CD4-positive, alpha-beta T cell treated with Interleukin-4 for 1 hour (primary cell): ENCODE measurements at places on chromosomes 2 and 18.

DNA sequence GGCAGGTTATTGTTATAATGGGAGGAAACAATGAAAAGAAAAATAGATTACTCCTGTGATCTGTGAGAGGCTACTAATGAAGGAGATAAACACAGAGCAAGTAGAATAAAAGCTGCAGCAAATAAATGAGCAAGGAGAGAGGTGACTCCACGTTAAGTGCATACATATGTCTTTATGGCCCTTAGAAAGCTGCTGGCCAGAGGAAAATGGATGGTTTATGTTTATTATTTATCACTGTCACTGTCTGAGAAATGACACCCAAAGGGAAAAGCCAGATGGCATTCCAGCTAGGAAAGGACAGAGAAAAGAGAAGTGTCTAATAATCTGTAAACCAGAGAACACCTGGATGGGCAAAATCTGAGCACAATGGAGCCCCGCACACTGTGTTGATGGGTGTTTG lies 122.9 kb upstream of the DDX18 start:
- DNase-seq = no peak

DNA sequence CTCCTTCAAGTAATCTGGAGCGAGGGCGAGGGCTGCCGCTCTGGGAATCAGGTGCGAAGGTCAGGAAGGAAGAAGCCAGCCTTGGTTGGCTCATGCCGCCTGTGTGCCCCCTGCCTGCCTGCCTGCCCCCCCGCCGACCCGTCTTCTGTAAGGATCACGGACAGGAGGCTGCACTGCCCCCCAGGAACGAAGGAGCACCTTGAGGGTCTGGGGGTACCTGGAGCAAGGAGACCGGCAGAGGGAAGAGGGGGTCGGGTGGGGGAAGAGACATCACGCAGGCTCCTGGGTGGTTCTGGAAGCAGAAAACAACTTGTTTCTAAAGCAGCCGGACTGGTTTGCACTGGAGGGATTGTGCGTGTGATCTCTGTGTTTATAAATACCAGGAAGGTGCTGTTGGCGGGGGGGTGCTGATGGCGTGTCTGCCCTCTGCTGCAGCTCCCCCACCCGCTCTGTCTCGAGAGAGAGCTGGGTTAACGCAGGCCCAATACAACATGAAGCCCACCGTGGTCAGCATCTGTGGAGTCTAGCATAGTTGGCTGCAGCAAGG lies 1.7 kb downstream of the FOSL2 start:
- peak; percentile 51 for DNase-seq

GRCh38 chr2:25977768-25978167 lies 4.5 kb downstream of the KIF3C start:
- no peak for DNase-seq

DNA sequence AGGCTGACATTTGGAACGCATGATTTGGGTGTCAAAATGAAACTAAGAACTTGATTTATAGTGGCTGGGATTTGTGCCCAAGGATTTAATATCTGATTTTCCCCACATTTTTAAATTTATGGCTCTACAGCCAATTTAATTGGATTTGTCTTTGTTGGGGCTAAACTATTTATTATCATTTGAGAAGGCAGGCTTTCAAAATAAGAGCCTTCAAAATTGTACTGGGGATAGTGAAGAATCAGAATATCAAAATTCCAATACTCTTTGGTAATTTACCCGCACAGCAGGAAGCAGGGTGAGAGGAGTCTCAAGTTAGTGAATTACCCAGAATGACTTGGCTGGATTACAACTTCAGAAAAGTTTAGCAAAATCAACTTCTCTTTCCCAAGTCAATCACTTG lies 278.1 kb downstream of the LRATD1 start:
- no peak for DNase-seq

- peak; percentile 1 for DNase-seq
Observed at GRCh38 chr2:28414583-28414982, 21.9 kb downstream of the FOSL2 start.

GRCh38 chr18:23189099-23189498 lies 53.8 kb downstream of the CABLES1 start:
- DNase-seq = no peak

GRCh38 chr2:110100480-110100879 lies 15.1 kb downstream of the MALL start:
- no peak for DNase-seq

- no peak for DNase-seq
Observed at GRCh38 chr2:120554625-120555032, 181.0 kb upstream of the GLI2 start.

DNA sequence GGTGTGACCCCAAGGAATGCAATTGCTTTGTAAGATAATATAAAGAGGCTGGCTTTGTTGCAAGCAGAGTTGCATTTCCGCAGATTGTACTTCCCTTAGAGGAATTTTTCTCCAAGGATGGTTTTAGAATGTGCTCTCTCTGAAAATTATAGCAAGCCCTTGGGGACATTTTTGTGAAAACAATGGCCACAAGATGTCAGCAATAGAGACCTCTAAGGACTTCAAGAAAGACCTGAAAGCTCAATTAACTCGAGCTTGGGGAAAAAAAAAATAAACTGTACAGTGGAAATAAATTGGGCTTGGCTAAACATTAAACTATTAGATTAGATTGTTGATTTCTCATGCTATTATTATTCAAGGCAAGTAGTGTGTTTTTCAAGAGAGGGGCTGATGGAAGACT lies 81.3 kb upstream of the KYNU start:
- DNase-seq = no peak

- no peak for DNase-seq
Observed at GRCh38 chr2:69729266-69729665, 12.7 kb upstream of the ANXA4 start.

GRCh38 chr2:5885451-5886173 lies 193.4 kb downstream of the SOX11 start:
- no peak for DNase-seq

DNA sequence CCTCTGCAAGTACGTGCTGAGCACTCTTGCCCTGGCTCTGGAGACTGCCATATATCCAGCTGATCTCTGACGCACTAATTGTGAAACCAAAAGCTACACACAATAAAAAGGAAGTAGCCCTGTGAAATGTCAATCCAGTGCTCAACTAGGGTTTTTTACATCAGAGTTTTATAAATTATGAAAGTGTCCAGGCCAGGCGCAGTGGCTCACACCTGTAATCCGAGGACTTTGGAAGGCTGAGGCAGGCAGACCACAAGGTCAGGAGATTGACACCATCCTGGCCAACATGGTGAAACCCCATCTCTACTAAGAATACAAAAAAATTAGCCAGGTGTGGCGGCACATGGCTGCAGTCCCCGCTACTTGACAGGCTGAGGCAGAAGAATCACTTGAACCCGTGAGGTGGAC lies 24.5 kb upstream of the PEX13 start:
- DNase-seq = peak; percentile 72

GRCh38 chr2:162887087-162887486 lies 48.5 kb upstream of the KCNH7 start:
- DNase-seq = no peak

DNA sequence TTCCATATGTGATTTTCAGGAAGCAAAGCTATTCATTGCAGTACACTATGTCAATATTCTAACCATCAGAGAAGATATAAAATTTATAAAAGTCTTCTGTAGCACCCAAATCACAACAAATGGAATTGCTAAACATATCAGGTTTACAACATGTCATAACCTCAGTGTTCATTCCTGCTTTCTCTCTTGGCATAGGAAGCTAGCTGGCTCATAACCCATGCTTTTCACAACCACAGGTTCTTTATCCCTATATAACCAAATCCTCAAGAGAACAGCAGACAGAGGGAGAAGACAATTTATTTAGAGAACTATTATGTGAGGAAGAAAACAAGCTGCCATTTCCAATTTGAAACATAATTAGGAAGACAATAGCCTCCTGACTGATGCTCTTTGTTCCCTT lies 997.0 kb upstream of the ACVR2A start:
- no peak for DNase-seq

DNA sequence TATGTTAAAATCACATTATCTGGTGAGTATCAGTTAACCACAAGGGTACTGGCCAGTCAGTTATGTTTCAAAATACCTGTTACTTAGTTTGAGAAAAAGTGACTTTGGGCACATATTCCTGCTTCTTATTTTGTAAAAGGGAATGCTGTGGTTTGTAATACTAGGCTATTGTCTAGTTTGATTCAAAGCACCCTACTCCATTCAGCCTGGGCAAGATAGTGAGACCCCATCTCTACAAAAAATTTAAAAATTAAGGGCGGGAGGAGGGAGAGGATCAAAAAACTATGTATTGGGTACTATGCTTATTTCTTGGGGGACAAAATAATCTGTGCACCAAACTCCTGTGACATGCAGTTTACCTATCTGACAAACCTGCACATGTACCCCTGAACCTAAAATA lies 18.9 kb downstream of the MBD5 start:
- DNase-seq = no peak

DNA sequence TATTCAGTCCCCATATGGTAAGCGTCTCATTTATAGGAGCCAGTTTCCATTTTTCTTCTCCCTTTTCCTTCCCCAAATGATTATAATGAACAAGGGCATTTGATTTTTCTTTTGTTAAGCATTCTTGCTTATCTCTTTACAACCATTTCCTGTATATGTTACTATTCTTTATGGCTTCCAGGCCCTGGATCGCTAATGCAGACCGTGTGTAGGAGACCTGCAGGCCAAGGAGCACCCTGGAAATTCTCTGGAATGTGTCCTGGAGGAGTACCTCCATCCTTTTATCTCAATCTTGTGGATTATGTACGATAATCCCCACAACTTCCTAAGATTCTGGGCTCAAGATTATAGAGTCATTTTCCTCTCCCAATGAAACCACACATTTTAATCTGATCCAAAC lies 439.6 kb upstream of the MMADHC start:
- DNase-seq = no peak

DNA sequence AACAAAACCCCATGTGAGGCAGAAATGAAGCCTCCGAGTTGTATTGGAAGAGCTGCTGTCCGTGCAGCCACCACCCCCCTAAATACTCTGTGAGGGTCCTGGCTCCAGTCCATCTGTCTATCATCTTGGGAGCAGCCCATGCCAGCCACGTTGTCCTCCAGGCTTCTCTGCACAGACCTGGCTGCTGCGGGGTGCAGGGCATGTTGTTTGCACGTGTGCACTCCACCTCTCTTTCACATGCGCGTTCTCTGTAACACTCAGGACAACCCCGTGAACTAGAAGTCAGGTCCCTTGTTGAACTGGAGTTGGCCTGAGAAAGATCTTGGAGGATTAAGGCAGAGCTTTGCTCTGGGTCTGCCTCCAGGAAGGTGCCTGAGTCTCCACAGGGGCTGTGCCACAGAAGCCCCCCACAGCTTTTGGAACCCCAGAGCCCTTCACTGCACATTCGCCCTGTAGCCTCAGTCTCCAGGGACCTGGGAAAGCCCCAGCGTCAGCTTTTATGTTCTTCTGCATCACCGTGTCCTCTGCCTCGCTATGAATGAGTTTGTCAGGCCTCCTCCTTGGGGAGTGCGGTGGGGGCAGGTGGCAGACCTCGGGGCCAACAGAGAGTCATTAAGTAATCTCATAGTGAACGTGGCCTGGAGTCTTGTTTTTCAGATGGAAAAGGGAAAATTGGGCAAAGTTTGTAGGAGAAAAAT lies 16.6 kb downstream of the RTP5 start:
- no peak for DNase-seq

DNA sequence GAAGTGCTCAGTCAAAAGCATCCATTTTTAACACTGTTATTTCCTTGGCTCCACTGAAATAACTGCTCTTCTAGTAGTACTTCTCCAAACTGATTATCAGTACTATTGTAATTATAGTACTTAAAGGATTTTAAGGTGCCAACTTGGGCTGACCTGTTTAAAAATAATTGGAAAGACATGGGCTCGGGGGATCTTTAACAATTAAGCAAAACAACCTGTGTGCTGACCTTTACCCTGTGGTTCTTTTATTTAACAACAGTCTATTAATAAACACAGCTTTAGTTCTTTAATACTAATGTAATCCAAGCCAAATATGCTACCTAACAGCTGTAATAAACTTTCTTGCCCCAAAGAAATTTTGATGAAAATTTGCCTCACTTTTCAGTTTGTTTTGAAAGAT lies 6.9 kb upstream of the ITPRID2 start:
- DNase-seq = no peak

- no peak for DNase-seq
Observed at GRCh38 chr2:234363647-234364294, 133.1 kb downstream of the ARL4C start.

- DNase-seq = no peak
Observed at GRCh38 chr18:34196256-34196655, 28.5 kb downstream of the NOL4 start.

GRCh38 chr2:236177604-236177966 lies 9.4 kb upstream of the GBX2 start:
- no peak for DNase-seq

GRCh38 chr2:23107327-23107941 lies 277.5 kb upstream of the KLHL29 start:
- no peak for DNase-seq

GRCh38 chr18:26617151-26617554 lies 68.8 kb upstream of the KCTD1 start:
- DNase-seq = no peak

- no peak for DNase-seq
Observed at GRCh38 chr2:233841183-233841582, 13.2 kb downstream of the HJURP start.

DNA sequence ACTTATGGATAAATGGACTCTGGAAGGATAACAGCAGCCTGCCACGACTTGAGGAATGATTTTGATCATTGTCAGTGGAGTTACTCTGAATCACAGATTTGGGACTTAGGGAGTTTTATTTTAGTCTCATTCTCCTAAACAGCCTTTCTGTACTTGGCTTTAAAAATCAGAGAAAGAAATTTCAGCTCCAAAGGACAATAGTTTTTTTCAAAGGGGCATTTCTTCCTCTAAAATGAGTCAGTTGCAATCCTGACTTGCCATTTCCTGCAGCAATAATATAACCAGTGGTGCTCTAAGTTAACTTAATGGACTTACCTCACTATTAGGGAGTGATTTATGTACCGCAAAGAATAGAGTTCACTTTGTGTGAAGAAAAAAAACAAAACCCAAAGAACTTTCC lies 35.1 kb upstream of the MTX2 start:
- DNase-seq = no peak

DNA sequence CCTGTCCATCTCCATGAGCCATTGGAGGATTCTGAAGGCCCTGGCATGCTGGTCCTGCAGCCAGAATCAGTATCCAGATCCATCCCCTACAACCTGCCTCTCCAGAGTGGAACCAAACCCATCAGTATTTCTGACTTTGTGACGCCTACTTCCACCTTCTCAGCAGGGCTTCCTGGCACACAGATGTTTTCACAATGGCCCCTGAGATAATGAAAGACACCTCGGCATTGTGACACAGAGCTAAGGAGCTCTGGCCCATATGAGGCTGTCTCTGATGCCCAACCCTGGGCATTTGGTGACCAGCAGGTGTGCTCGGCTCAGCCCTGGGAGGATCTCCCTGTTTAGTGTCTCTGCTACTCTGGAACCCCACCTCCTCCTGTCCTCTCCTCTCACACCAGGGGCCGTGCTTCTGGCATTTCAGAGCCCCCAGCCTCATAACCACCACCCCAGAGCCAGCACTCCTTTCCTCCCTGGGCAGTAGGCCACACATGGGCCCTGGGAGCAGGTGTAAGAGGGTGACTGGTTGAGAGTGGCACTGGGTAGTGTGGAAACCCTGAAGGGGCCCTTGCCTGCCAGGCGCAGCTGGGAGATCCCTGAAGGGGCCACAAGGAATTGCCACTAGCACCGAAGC lies 38.2 kb downstream of the FOSL2 start:
- DNase-seq = no peak

- no peak for DNase-seq
Observed at GRCh38 chr2:136765256-136766072, at the start of gene THSD7B. TSS of gene THSD7B (plus strand) at chr2:136765545. CDS start at chr2:136882179, 116,634 bp downstream.

- DNase-seq = no peak
Observed at GRCh38 chr2:239465017-239466001, 64.5 kb upstream of the HDAC4 start.

GRCh38 chr18:73407506-73407905 lies 539.7 kb upstream of the NETO1 start:
- DNase-seq = no peak
